ENCODE measurements at places on chromosomes 3 and 15. TPM values are rescaled to one million over a fixed set of nuclear protein-coding genes. Genes with fewer than 3 reads are reported as not detected.
A peak's percentile ranks its signal among the peaks of the same experiment; 100 is the strongest.

RLBP1 gene
- not detected for total RNA-seq

- no peak for DNase-seq
Measured at GRCh38 chr3:70182166-70182565, 130.3 kb downstream of the MDFIC2 start.

DNA sequence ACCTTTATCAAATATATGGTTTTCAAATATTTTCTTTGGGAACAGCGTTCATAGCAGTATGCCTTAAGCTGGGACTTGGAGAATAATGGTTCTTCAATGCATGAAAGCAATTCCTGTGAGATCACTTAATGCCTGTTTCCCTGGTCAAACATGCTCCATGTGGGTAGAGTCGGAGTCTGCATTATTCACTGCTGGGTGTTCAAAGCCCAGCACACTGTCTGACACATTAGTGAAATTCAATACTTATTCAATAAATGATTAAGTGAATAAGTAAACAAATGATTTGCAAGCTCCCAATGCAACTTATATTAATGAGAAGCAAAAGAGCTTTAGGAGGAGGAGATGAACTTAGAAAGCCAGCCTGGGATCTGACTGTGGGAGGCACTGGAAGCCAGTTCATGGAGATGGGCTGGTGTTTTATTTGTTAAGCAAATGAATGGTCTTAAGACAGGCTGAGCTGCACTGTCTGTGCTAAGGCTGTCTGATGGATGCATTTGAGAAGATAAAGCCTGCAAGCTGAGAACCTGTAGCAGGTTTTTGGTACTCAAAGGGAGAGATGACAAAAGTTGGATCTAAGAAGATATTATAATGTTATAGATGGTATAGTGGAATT is 490.8 kb downstream of the MCTP2 start:
- DNase-seq = no peak

GRCh38 chr3:58173669-58174398 is 36.9 kb downstream of the DNASE1L3 start:
- DNase-seq = peak; percentile 87

- DNase-seq = no peak
Measured at GRCh38 chr3:71512000-71512399, 71.5 kb downstream of the FOXP1 start.

GRCh38 chr15:44082558-44083157 is 112.4 kb downstream of the FRMD5 start:
- no peak for DNase-seq

AMIGO3 gene
- 2.1 TPM for total RNA-seq

GCSAM gene
- total RNA-seq = not detected

PAQR9 gene
- total RNA-seq = 0.33 TPM

DNA sequence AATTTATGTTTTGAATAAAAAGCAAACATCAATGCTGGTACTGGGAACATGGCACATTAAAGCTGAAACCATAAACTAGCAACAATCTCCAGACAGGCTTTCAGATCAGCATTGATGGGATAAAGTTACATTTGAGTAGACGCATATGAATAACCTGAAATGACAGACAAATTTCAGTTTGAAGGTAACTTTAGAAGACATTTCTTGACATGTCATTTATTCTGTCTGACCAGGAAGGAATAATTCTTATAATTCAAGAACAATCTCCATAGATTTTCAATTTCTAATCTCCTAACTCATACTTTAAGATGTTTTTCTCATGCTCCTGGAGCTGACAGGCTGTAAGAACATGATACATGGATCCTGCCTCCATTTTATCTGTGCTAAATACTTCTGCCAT is 69.8 kb downstream of the PLCH1 start:
- no peak for DNase-seq

DNA sequence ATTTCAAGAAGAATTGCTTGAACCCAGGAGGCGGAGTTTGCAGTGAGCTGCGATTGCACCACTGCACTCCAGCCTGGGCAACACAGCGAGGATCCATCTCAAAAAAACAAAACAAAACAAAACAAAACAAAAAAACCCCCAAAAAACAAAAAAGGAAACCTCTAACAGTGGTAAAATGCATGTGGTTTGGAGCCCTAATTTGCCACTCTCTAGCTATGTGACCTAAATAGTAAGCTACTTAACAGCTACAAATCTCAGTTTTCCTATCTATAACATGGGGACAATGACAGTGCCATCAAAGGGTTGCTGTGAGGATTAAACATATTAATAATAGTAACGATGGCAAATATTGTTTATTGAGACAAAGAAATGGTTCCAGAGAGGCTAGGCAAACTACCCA is 119.4 kb upstream of the LMOD3 start:
- DNase-seq = no peak

SHC4 gene
- total RNA-seq = not detected

GRCh38 chr3:123586131-123586530 is 1.3 kb upstream of the HACD2 start:
- DNase-seq = peak; percentile 35

GRCh38 chr3:177262396-177262795 is 65.1 kb upstream of the TBL1XR1 start:
- no peak for DNase-seq

DNA sequence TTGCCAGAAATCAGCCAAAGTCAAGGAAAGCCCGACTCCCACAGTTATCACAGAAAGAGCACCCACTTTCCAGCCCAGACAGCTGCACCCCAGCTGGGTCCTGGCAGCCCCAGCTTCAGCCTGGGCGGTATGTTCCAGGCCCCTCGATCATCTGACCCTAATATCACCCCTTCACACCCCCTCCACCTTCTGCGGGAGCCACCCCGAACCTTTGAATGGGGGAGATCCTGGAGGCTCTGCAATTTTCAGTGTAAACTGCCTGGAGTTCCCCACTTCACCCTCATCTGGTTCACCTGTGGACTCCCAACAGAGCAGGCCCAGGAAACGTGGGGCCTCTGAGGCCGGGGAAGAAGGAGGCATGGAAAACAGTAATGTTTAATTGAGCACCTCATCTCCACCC is 5.9 kb downstream of the PRSS50 start:
- DNase-seq = no peak

GP5 gene
- not detected for total RNA-seq

Measured in body of pancreas (tissue), 4 donors.